ENCODE measurements at places on chromosomes 1 and 21. TPM values are rescaled to one million over a fixed set of nuclear protein-coding genes. Genes with fewer than 3 reads are reported as not detected.

DNA sequence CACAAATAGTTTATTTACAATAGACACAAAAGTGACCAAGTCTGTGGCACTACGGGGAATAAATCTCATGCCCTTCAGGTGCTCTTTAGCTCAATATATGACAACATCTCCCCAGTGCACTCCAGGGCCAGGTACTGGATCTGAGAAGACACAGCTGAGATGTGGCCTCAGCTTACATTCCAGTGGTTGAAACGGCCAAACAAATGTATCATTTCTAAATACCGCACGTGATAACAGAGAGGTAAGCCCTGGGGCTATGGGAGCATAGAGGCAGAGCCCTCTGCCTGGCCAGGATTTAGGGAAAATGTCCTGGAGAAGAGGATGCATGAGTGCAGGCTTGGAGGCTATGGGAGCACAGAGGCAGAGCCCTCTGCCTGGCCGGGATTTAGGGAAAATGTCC, 630.5 kb downstream of the SMYD3 start:
- peak overlapping the region; percentile 69 for H3K27ac ChIP-seq
- no peaks in the 10 kb centered on the region for H3K36me3 ChIP-seq

- H3K4me1 ChIP-seq: no peaks in the 10 kb centered on the region
- no peaks in the 10 kb centered on the region for H3K36me3 ChIP-seq
- DNase-seq: peak; percentile 90
- H3K4me3 ChIP-seq: no peak overlapping the region
- H3K27ac ChIP-seq: no peak overlapping the region
These were observed 14.9 kb downstream of the TTC34 start for GRCh38 chr1:2786329-2787162.

DNA sequence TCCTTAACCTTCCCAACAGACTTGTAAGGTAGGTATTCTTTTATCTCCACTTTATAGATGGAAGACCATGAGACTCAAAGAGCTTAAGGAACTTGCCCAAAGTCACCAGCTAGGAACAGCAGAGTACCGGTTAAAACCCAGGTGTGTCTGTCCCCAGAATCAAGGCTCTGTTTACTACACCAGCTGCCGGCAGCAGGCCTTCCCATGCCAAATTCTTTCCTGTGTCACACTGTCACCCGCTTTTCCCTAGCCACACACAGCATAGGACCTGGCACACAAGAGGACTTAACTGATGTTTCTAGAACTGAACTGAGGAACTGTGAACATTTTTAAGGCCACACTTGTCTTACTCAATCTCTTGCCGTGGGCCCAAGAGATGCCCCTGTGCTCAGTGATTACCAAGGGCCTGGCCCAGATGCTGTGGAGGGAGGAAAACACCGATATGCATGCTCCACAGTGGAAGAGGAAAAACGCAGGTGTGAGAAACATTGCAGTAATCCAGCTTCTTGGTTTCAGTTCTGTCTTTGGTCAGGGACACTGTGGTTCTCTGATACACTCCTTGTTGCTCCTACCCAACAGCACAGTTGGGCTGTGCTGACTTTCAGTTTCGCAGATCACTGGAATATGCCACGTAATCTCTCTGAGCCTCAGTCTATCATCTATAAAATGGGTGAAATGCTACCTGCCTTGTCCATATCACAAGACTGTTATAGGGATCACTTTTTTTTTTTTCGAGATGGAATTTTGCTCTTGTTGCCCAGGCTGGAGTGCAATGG, 13.9 kb upstream of the LY9 start:
- peaks cover 11% of the 10 kb centered on the region for H3K4me1 ChIP-seq
- peak overlapping the region; percentile 65 for H3K27ac ChIP-seq
- no peaks in the 10 kb centered on the region for H3K27me3 ChIP-seq
- H3K36me3 ChIP-seq: no peaks in the 10 kb centered on the region

DNA sequence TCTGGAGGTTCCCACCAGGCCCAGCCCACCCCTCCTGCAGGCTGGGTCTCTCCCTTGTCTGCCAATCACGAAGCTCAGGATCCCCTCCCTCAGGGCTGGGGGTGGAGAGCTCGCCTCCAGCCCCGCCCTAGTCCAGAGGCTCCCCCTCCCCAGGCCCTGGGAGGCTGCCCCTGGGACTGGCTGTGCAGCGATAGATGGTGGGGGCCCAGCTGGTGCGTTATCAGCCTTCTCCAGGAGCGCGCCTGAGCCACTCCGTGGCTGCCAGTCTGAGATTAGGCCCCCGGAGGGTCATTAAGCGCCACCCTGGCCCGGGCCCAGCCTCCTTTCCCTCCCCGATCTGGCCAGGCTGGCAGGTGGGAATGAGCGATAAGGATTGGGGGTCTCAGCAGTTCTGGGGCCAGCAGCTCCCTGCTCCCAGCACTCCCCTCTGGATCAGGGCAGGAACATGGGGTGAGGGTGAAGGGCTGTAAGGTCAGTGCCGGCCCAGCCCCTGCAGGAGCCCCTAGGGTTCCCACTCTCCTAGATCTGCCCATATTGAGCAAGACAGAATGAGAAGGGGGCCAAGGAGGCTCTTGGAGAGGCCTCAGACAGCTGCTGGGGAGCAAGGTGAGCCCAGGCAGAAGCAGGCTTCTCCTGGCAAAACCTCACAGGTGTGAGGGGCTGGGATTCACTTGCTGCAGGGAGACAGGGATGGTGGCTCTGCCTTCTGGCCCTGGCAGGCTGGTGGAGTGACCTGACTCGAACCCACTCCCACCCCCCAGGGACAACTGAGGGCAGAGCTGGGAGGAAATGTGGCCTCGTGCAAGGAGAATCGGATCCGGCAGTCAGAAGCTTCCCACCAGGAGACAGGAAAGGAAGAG, 8.5 kb downstream of the PDZK1IP1 start:
- H3K4me1 ChIP-seq: no peaks in the 10 kb centered on the region
- H3K27me3 ChIP-seq: no peaks in the 10 kb centered on the region
- no peak overlapping the region for H3K27ac ChIP-seq

- no peaks in the 10 kb centered on the region for H3K27me3 ChIP-seq
- H3K36me3 ChIP-seq: peaks cover 95% of the 10 kb centered on the region
- peak; percentile 56 for DNase-seq
- H3K27ac ChIP-seq: no peak overlapping the region
- H3K4me3 ChIP-seq: no peak overlapping the region
These were observed 10.4 kb downstream of the EMC1 start for GRCh38 chr1:19240673-19241538.

DNA sequence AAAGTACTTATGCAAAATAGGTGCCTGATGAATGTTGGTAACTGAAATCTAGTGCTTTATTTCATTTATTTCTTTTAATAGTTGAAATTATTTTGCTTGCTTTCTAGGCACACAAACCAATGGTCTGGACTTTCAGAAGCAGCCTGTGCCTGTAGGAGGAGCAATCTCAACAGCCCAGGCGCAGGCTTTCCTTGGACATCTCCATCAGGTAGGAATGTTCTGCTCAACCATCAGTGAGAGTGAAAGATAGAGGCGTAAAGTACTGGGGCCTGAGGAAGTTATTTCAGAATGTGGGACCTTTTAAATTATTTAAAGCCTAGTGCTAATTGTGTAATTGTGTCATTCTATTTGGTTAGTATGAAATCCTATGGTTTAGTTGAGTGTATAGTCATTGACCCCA, 144.7 kb downstream of the POU2F1 start:
- no peak overlapping the region for H3K27ac ChIP-seq
- no peaks in the 10 kb centered on the region for H3K4me1 ChIP-seq
- no peak overlapping the region for H3K4me3 ChIP-seq
- H3K36me3 ChIP-seq: no peaks in the 10 kb centered on the region
- no peak for DNase-seq
- H3K27me3 ChIP-seq: no peaks in the 10 kb centered on the region

- H3K27me3 ChIP-seq: no peaks in the 10 kb centered on the region
- no peaks in the 10 kb centered on the region for H3K36me3 ChIP-seq
- H3K27ac ChIP-seq: no peak overlapping the region
- H3K4me3 ChIP-seq: no peak overlapping the region
- no peaks in the 10 kb centered on the region for H3K4me1 ChIP-seq
- DNase-seq: no peak
These were observed 292.8 kb downstream of the HMCN1 start for GRCh38 chr1:186026946-186027345.

DNA sequence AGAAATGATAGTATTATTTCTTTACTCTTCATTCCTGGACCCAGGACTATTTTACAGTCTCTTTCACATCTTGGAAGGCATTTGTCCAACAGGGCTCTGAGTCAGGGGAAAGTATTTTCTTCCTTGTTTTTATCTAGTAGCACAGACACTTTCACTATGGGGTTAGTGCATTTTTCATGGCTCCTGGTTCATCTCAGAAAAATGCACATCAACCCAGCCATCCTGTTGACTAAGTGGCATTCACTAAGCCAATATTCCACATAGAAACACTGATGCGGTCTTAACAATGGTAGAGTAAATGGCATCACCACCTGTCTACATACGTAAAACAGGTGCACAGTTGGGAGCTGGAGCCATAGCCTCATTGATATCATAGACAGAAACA, 87.4 kb upstream of the C1orf21 start:
- no peak for DNase-seq
- H3K27me3 ChIP-seq: no peaks in the 10 kb centered on the region
- H3K4me3 ChIP-seq: no peak overlapping the region
- no peaks in the 10 kb centered on the region for H3K36me3 ChIP-seq

DNA sequence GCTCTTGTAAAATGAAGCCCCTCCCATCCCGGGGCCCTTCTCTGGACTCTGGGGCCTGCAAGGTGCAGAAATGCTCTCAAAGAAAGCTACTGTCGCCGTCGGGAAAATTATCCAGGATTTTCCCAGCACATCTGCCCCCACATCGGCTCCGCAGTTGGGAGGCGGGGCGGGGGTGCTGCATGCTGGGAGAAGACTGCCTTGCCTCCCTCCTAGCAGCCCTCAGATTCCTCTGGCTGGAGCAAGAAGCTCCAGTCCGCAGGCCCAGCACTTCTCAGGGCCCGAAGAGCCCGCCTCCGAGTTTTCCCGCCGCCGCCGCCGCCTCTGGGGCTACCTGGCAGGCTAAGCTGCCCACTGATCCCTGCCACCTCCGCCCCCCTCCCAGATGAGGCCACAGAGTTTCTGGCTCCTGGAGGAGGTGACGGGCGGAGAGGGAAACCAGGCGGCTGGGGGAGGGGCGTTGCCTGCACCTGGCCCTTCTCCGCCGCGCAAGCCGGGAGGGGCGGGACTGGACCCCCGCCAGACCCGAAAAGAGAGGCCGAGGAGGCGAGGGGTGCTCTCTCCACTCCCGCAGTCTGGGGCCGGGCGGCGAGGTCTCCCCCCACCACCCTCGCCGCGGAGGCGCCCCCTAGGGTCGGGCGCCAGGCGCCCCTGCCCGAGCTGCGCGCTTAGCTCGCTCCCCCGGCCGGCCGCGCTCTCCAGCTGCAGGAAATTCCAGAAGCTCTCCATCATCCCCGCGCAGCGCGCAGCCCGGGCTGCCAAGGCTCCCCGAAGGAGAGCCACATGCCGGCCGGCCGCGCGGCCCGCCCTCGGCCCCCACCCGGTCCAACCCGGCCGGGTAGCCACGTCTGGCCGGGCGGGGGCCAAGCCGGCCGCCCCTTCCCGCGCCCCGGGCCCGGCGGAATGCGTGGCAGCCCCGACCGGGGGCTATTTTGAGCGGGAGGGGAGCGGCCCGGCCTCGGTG, 28.8 kb downstream of the AHDC1 start:
- peak; percentile 89 for DNase-seq
- H3K4me1 ChIP-seq: peaks cover 63% of the 10 kb centered on the region

MRPS6 gene
- total RNA-seq: 76.0 TPM

CYP4X1 gene
- total RNA-seq: 5.2 TPM

USP16 gene
- 31.9 TPM for total RNA-seq

Measured in left lung (tissue), 14 donors.